ENCODE measurements at places on chromosomes 1 and 21.

- DNase-seq, result no peak
These were observed 973.2 kb downstream of the NCAM2 start for GRCh38 chr21:21971384-21971783.

- peak; percentile 42 for DNase-seq
These were observed 776 bp downstream of the KDM1A start for GRCh38 chr1:23019863-23020625.

GRCh38 chr1:214823311-214824117, 220.5 kb downstream of the CENPF start:
- no peak for DNase-seq

GRCh38 chr1:15627343-15627988, 10.2 kb downstream of the DDI2 start:
- no peak for DNase-seq

GRCh38 chr1:160789702-160790611, 6.0 kb upstream of the LY9 start:
- peak; percentile 89 for DNase-seq

GRCh38 chr1:210448297-210448892, 119.7 kb downstream of the HHAT start:
- DNase-seq, result peak; percentile 13

- no peak for DNase-seq
These were observed 61.4 kb downstream of the TMEM200B start for GRCh38 chr1:29062157-29062942.

DNA sequence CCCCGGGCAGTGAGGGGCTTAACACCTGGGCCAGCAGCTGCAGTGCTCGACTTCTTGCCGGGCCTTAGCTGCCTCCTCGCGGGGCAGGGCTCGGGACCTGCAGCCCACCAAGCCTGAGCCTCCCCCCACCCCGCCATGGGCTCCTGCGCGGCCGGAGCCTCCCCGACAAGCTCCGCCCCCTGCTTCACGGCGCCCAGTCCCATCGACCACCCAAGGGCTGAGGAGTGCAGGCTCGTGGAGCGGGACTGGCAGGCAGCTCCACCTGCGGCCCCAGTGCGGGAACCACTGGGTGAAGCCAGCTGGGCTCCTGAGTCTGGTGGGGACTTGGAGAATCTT, 67.8 kb upstream of the NR5A2 start:
- DNase-seq, result no peak

GRCh38 chr1:66938613-66939012, 13.8 kb downstream of the MIER1 start:
- DNase-seq, result no peak

DNA sequence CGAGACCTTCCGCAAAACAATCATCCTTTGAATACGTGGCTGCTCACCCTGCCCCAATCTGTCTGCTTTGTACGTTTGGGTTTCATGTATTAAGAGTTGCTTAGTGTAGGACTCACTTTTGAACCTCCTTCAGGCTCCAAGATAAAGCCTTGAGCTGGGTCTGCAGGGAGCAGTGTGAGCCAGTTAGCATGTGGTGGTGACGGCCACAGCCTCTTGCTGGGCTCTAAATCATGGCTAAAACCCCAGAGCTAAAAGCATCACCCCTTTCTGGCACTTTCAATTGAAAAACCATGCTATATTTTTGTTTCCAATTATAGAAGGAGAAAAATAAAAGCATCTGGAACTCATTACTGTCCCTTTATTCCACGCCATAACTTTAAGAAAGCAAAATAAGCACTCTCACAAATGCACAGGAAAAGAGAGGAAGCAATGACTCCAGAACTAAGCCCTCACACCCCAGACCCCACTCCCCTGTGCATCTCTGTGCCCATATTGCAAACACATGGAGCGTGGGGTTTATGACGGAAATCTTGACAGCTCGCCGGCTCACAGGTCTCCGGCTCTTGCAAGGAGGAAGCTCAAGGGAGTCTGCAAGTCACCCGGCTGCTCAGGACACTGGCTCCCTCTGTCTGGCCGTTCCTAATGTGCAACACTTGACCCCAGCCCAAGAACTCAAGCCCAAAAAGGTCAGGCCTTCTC, 135.5 kb downstream of the MIS18A start:
- DNase-seq, result no peak

- DNase-seq, result no peak
These were observed 7.0 kb downstream of the COLGALT2 start for GRCh38 chr1:184030433-184031091.

DNA sequence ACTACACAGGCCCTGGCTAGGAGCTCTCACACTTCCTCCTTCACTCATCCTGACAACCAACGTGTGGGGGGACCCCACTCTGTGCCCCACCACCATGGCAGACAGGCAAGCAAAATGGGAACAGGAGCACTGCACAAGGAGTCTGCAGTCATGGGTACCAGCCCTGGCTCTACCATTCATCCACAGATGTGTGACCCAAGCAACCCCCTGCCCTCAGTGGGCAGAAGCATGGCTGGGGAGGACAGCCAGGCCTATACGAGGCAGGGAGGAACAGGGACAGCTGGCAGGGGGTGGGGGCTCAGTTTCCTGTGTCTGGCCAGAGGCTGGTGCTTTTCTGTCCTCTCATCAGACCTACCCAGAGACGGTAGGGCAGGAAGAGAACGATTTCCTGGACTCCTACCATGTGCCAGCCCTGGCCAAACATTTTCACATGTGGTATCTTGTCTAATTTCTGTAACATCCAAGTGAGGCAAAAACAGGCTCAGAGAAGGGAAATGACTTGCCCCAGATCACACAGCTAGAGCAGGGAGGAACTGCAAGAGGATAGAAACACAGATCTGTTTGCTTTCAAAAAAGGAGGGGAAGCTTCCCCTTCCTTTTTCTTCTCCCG, 178.0 kb downstream of the HIVEP3 start:
- DNase-seq, result no peak

DNA sequence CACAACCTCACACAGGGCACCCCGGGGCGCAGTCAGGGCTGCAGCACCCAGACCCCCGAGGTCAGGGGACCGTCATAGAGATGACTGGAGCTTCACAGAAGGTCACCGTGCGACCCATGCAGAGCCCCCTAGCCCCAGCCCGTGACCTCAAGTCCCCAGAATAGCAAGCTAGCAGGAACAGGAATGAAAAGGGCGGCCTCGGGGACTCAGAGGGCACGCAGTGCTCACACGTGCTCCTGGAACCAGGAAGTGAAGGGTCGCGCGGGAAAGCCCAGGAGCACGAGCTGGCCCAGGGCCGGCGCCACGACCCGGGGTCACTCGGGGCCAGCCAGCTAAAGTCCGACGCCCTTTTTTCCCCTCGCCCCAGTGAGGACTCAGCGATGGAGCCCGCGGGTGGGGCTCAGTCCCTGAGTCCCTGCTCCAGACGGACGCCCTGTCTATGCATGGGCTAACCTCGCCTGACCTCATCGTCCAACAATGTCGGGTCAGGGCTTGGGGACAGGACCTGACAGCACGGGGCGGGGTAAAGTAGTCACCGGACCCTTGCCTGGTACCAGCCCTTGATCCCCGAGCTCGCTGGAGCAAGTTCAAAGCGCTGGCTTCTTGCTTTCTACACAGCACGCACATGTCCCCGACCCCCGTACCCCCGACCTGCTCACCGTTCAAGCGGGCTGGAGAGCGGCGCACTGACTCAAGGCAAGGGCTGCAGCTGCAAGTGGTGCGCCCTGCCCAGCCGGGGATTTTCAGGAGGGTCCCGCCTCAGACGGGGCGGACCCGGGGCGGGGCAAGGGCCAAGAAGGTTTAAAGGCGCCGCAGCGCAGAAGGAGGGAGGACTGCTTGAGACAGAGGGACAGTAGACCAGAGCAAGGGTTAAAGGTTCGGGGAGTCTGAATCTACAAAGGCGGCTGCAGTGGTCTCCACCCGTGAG, at the start of gene TAGLN2:
Gene TAGLN2 (minus strand): TSS at position 717 of the 928 bp plus-strand sequence. CDS start 4,998 bp downstream, outside the sequence.
- DNase-seq, result peak; percentile 92

GRCh38 chr21:45801989-45802388, 158.5 kb downstream of the PCBP3 start:
- DNase-seq, result no peak

DNA sequence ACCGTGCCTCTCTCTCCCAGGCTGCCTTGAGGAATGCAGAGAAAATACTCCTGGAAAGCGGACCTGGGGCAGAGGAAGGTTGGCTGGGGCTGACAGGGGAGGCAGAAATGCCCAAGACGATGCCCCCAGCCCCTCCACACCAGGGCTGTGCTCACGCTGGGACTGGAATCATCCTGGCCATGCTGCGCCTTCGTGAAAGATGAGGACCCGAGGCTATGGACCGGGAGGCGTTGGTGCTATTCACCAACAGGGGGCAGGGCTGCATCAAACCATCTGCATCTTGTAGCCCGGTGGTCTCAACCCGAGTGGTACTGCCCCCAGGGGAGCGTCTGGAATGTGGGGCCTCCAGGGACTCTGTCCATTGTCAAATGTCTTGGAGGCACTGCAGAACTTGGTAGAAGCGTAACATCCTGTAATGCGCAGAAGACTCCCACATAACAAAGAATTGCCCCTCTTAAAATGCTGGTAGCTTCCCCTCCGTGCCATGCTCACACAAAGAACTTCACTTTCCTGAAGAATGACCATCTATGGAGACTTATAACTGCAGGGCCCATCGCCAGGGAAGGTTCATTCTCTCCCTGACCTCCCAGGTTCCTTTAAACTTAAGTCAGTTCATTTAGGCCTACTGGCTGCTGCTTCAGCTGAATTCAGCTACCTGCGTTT, 251.2 kb downstream of the RRAGC start:
- DNase-seq, result peak; percentile 51
